Right hindlimb (tissue), 1 donor: ENCODE measurements at places on chromosomes 1 and 21.
A peak's percentile ranks its signal among the peaks of the same experiment; 100 is the strongest.

DNA sequence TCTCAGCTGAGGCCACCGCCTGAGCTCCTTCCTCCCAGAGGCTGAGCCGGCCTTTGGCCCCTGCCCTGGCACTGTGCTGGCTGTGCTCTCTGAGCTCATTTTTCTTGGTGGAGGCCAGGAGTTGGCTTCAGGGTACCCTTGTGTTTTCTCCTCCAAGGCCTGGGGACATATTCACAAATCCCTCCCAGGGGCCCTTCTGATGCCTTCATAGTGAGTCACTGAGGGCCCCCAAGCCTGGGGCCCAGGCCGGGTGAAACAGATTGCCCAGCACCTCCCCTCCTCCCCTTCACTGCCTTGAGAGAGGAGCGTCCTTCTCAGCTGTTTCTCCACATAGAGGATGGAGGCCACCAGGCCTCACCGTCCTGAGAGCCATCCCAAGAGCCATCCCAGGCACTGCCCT lies 105.8 kb downstream of the SIK1 start:
- DNase-seq: no peak

DNA sequence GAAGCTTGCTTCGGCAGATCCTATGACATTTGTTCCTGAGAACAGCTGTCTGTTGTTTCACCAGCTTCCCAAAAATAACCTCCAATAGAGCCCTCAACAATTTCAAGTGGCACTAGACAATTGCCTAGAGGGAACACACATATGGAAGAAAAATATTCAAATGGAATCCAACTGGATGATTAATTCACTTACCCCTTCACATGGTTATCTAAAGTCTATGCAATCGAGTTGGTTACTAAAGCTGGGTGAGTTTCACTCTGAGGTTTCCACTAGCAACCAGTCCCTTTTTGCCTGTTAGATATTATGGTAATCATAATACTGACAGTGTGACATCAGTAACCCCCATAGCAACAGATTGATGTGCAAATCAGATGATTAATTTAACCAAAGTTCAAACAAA lies at the start of gene LEMD1:
TSS of gene LEMD1 (minus strand) at position 259 of the 400 bp plus-strand sequence. CDS start 1,520 bp downstream, outside the sequence.
- DNase-seq: no peak

- no peak for DNase-seq
Measured at GRCh38 chr1:3453891-3454810, at the start of gene ARHGEF16. ARHGEF16 (plus strand) TSS chr1:3454665; CDS start chr1:3463085, 8,420 bp downstream.

DNA sequence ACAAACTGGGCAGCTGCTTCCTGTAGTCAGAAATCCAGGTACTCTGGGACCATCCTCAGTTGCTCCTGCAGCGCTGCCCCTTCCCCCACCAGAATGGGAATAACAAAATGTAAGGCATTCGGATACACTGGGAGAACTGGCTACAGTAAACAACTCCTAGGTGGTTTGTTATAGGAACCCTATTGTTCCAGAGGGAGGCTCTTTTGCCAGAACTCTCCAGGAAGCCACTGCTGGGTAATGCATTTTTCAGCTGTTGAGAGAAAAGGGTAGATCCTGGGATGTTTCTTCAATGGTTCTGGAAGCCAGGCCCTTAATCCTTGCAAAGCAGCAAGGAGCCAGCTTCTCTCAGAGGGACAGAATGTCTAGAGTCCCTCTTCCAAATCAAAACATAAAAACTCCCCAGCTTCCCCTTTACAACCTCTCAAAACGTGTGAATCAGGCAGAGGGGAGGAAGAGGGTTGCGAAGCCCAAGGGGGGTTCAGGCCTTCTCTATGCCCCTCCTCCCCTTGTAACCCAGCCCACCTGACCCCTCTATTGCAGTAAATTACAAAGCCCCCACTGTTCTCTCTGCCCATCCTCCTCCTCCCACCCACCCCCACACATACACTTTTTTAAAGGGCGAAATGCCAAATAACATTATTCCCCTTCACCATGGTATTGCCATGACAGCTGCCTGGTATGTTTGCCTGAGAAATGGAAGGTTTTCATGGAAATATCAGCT lies 29.1 kb downstream of the PLPP3 start:
- no peak for DNase-seq

- peak; percentile 55 for DNase-seq
Measured at GRCh38 chr1:109242387-109242786, 7.0 kb upstream of the CELSR2 start.

- DNase-seq: no peak
Measured at GRCh38 chr1:92756537-92756936, 28.4 kb downstream of the EVI5 start.

DNA sequence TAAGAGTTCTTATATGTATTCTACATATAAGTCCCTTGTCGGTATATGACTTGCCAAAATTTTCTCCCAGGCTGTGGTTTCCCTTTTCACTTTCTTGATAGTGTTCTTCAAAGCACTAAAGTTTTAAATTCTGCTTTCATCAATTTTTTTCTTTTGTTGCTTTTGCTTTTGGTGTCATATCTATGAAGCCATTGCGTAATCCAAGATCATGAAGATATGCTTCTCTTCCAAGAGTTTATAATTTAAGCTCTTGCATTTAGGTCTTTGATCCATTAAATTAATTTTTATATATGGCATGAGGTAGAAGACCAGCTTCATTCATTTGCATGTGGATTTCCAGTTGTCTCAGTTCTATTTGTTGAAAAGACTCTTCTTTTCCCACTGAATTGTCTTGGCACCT lies 22.2 kb downstream of the DESI2 start:
- DNase-seq: no peak

GRCh38 chr1:9014475-9015375 lies 11.5 kb downstream of the SLC2A7 start:
- DNase-seq: peak; percentile 77

DNA sequence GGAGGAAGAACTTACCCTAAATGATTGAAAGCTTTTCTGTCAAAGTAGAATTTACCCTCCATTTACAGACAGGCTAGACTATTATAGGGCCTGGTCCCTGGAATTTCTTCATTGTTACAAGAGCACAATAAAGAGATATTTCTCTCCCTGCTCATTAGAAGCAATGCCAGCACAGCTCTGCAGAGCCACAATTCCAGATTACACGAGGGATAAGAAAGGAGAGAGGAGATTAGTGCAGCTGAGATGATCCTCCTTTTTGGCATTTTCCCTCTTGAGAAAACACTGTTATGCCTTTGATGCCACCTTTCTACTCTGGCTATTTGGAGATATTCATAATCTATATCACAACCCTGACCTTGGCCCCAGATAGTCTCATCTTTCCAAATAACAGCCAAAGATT lies 1119.5 kb upstream of the TMPRSS15 start:
- DNase-seq: no peak

DNA sequence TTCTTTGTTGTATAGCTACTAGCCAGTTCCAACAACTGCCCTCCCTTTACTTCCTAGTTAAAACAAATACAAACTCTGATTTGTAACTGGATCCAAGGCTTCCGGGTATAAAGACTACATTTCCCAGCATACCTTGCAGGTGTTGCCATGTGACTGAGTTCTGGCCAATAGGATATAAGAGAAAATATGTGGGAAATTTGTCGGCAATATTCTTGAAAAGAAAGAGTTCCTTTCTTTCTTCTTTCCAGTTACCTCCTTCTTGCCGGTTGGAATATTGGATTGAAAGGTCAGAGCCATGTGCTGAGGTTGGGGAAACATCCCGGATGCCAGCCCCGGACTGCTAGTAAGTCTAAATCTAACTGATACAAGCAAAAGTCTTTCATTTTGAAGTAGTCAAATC lies 23.0 kb upstream of the ZBTB40 start:
- no peak for DNase-seq

- DNase-seq: peak; percentile 17
Measured at GRCh38 chr1:42935313-42935895, 23.3 kb downstream of the SLC2A1 start.

GRCh38 chr21:33855190-33855589 lies 60.4 kb downstream of the ATP5PO start:
- no peak for DNase-seq

DNA sequence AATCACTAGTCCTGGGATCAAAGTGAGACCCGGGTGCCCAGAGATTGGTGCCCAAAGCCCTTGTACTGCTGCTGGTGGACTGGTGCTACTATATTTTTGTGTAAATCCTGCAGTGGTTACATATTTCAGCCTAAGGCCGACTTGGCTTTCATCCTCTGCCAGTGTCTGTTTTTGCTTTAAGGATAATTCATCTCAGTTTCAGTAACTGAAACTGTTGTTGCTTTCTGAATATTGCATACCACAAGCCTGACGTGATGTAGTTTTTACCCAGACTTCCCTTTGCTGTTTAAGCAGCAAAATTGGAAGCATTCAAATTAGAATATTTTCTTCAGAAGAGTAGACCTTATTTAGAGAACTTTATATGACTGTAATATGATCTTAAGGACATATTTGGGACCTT lies 341.8 kb downstream of the RYR2 start:
- peak; percentile 33 for DNase-seq

GRCh38 chr21:29194342-29194741 lies 63.9 kb downstream of the MAP3K7CL start:
- DNase-seq: no peak

DNA sequence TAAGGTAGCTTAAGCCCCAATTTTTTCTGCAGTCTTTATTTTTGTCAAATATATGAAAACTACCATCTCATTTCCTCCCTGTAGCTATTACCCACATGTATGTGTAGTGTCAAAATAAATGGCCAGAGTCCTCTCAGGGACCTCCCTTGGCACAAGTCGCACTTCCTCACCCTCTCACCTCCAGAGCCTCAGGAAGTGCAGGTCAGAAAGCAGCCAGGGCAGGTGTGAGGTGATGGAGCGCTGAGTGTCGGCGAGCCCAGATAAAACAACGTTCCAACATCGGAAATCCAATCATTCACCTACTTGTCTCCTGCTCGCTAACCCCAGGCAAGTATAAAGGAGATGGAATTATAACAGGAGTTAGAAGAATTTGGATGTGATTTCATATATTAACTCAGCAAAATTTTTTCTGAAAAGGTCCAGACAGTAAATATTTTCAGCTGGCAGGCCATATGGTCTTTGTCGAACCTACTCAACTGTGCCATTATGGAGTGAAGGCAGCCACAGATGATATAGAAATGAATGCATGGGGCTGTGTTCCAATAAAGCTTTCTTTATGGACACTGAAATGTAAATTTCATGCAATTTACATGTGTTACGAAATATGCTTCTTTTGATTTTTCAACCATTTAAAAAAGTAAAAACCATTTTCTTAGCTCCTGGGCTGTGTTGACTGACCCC lies 76.8 kb upstream of the ERG start:
- DNase-seq: no peak

GRCh38 chr1:215992620-215993019 lies 425.5 kb downstream of the KCTD3 start:
- no peak for DNase-seq

GRCh38 chr1:180781718-180782117 lies 131.0 kb upstream of the KIAA1614 start:
- no peak for DNase-seq

DNA sequence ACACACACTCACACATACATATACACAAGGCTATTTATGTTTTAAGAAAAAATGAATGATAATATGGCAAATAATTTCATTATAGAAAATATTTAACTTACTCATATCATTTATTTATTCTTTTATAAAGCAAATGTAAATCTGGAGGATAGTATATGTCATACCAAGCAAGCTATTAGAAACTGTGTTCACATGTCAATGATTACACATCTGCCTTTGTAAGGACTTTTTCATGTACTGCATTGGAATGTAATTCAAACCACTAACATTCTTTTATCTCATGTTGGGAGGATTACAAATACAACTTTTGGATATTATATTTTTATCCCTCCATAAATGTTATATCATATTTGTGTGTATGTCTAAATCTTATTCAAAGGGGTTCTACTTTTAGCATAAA lies 1887.4 kb downstream of the NCAM2 start:
- DNase-seq: no peak

DNA sequence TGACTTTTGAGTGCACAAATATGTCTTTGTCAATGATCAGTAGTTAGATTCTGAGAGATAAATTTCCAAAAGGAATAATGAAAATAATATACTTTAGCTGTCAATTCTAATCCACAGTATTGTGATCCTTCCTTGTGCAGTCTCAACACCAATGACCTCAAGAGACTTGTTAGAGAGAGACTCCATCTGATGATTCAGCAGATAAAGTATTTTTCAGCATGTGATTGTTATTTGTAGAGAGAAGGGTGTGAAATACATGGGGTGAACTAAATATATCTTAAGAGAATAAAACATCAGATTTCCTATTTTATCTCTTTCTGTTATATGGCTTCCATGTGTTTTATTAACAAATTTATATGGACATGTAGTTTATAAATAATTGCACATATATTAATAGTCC lies 5.9 kb upstream of the ZNF124 start:
- DNase-seq: no peak

DNA sequence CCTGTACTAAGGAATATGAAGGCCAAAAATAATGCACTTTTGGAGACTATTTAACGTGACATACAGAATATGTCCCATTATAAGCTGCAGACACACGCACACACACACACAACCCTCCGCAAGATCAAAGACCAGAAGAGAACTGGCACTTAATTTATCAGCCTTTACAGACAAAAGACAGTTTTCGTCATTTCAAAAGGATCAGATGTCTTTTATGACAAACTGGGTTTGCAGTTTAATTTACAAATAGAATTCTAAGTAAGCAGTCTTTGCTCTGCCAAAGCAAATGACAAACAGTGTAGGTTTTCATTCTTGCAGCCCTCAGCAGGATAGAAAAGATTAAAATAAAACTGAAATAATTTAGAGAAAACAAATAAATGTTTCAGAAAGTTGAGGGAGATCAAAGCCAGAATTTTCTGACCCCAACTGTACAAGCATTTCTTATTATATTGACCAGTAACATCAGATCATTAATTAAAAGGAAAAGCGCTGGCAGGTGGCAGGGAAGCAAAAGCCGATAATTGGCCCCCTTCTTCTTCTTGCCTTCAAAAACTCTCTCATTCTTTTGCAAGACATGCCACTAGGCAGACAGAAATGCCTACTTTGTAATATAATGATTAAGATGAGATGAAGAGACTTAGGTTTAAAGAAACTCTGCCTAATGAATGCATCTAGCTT lies 169.0 kb downstream of the DENND1B start:
- no peak for DNase-seq
